ENCODE measurements at places on chromosomes 5 and 9.
A peak's percentile ranks its signal among the peaks of the same experiment; 100 is the strongest.

DNA sequence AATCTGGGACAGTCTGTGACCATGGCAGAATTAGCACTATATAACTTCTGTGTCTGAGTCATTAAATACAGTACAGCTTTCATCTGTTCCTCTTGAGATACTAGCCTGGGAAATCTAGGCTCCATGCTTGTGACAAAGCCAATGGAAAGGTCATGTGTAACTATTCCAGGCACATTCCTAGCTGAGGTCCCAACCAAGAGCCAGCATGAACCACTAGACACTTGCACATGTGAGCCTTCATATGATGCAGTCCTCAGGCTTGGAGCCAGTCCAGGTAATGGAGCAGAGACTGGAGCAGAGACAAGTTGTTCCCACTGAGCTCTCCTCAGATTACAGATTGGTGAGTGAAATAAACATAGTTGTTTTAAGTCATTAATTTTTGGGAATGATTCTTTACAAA is 412.4 kb upstream of the ZNF462 start:
- peak; percentile 11 for DNase-seq

DNA sequence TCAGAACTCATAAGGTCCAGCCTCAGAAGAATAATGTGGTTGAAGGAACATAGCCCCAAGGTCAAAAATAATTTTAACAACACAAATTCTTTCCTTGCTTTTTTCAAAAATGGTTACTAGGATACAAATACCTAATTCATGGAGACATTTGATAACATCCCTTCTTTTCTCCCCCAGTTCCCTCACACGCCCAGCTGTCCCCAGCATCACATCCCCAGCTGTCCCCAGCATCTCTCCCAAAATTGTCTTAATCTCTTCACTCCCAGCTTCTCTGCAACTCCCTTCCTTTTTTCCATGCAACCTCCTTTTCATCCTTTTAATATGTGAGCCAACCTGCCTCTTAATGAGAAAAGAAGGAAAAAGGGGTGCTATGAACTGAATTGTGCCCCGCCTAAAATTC is 77.8 kb downstream of the FSTL4 start:
- DNase-seq = no peak

DNA sequence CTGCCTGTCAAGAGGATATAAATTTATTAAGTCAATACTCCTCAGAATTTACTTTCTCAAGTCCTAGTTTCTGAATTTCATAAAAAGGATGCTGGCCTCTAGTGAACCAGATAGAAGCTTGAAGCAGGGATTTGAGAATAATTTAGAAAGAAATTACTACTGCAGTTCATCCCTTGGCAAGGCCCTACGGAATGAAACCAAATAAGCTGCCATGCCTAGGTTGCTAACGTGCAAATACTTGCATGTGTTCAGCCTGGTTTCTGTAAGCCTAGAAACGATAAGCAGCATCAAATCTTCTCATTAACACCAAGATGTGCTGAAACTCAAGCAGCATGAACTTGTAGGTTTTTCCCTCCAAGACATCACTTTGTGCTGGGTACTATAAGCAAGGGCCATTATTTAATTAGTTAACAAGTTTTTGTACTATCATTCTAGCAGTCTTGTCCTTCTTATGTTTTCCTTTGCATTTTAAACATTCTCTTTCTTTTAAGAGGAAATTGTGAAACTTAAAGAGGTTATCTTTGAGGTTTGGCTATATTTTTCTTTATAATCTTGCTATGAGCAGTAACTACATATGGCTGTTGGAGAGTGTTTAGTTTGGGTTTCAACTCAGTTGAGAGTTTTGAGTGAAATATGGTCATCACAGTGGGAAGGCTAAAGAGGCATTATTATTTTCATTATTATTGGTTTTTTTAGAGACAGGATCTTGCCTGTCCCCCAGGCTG is 71.8 kb downstream of the ADAMTSL1 start:
- no peak for DNase-seq

GRCh38 chr5:1208743-1209488 is 7.5 kb downstream of the SLC6A19 start:
- DNase-seq = no peak

- peak; percentile 60 for DNase-seq
Measured at GRCh38 chr5:147188200-147189108, 46.4 kb upstream of the STK32A start.

DNA sequence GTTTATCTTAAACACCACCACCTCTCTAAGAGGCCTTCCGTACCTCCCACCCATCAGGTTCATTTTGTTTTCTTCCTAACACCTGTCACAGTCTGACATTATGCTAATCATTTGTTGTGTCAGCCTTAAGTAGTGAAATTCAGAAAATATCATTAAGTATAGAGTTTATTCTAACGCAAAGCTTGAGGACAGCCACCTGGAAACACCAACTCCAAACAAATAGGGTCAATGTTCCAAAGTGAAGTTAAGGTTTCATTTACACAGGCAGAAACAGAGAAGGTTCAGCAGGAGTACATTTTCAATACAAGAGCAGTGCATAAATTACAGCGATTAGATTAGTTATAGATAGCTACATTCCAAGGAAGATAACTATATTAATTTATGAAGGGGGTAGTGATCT is 1.3 kb upstream of the SMC5 start:
- no peak for DNase-seq

DNA sequence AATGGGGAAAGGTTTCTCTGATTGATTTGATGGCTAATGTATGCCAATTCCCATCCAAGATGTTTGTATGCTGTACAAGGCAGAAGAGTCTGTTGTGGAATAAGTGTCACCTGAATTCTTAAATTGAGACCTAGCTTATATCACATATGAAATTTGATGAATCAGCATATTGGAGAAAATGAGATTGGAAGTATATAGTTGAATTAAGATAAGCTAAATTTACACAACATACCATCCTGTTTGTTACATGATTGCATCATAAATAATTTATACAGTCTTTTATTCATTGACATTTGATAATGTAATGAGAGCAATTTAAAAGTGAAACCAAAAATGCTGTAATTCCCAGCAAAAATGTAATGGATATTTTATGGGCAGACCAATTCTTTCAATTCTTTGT is 1.1 kb downstream of the CWC27 start:
- DNase-seq = no peak

DNA sequence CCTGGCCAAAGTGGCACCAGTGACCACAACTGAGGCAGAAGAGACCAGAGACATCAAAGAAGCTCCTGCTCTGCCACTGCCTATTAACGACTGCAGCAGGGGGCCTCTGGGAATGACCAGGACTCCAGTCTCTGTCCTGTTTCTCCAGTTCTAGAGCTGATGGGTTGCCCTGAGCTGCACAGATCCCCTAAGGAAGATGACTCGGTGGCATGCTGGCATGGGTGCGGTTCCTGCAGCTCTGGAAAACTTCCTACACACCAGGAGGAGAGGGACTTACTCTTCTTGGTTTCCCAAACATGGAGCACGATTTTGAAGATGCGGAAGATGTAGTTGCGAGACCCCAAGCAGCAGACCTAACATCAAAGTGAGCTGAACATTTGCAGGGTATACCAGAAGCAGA is 2.7 kb downstream of the SLIT3 start:
- DNase-seq = no peak

DNA sequence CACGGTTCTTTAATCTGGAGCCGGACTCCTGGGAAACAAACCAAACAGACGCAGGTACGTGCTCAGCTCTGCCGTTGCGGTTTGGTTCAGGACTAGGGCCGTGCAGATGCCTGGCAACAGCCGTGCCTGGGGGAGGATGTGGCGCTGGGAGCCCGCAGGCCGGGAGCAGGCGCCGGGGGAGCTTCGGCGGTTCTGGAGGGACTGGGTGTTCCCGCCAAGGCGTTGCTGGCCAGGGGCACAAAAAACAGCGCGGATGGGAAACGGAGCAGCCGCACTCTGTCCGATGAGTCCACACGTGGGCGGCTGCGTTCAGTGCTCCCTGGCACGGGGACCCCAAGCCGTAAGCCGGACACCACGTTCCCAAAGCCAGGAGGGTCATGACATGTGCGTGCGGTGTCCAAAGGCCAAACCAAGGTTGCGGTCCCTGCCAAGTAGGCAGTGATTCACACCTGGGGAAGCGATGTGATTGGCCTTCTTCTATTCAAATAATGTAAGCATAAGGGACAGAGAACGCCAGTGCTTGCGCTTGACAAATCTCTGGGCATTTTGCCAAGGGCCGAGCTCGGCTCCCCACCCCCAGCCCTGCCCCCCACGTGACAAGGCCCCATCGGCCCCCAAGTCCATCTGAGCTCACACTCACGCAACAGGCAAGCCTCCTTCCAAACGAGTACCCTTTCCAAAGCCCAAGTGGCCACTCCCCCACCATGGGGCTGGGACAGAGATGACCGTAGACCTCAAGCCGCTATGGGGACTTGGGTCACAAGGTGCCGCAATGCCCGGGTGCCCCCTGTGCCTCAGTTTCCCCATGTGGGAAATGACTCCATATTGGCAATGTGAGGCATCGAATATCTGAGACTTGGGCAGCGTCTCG is 49.7 kb upstream of the NKD2 start:
- peak; percentile 55 for DNase-seq

DNA sequence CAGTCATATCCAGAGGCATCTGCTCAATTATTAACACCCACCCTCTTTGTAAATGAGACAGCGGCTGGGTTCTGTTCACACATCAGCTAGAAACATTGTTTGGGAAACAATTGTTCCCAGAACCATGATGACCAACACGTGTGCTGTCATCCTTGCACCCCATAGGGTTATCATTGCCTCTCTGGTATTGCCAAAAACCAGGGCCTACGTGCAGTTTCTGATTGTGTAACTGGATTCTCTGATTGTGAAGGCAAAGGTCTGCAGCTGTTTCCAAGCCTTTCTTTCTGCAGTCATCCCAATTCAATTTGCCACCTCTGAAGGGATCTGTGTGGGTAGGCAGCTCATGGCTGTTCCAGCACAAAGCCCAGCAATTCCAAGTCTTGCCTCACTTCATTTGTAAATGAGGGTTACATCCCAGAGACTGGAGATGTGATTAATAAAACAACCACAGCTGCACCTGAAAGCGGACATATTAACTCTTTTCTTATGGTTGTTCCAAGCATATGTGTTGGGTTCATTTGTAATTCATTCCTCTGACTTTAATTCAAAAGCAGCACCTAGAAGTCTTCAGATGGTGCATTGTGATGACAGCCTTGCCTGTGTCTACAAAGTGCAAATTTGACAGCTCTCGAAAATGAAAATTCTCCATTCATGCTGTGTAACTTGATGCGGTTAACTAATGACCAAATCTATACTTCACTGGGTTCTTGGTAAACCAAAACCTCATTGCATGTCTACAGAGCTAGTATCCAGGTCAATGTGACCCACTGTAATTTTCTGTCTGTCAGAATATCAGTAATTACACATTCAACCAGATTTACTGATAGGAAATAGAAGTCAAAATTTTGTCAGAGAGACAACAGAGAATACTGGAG is 66.6 kb downstream of the YIPF5 start:
- DNase-seq = no peak

DNA sequence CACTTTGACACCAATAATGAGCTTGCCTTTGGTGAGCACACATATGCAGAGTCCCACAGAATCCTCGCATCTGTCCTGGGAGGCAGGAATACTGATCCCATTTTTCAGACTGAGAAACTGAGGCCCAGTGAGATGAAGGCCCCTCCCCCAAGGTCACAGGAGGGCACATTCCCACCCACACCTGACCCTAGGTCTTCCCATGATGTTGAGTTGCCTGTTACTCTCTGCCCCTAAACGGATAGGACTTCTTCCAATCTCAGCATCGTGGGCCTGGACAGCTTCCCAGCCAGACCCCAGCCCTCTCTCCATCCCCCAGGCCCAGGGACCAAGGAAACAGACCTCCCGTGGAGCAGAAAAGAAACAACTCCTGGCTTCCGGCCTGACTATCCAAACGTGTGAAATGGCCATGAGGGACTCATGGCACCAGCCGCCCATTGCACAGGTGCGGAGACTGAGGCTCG is 877 bp downstream of the SH3GLB2 start:
- no peak for DNase-seq

- no peak for DNase-seq
Measured at GRCh38 chr5:164784230-164784629, 1278.8 kb downstream of the MAT2B start.

GRCh38 chr5:9239626-9240025 is 306.2 kb downstream of the SEMA5A start:
- DNase-seq = peak; percentile 35

DNA sequence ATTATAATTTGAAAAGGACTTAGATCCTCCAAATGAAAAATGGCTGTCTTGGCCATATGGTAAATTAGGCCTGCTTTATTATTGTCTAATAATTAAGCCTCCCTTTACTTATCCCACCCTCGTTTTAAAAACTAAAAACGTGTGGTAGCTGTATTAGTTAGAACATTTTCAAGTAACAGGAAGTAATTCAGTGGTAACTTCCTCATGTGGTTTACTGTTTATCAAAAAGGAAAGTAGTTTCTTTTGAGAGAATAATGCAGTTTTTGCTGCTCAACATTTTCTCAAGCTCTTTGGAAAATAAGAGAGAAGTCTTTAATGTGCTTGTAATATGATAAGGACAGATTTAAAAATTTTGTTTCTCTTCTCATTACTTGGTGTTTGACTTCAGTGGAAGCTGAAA is 26.0 kb downstream of the ZCCHC7 start:
- no peak for DNase-seq

DNA sequence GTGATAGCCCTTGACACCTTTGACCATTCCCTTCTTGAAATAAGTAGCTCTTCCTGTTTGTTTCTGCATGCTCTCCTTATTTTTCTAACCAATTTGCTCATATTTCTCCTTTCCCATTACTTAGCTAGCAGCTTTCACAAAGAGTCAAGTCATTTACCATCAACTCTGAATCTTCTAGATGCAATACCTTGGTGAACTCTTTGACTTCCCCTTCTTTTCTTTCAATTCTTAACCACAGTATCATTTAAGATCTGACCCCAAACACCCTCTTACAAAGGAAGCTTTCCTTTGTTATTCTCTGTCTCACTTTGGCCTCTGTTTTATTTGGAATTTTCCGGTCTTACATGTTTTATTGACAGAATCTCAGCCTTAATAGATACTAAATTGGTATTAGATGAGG is 14.0 kb downstream of the NFX1 start:
- no peak for DNase-seq

- DNase-seq = no peak
Measured at GRCh38 chr5:155189981-155190380, 176.4 kb downstream of the KIF4B start.

DNA sequence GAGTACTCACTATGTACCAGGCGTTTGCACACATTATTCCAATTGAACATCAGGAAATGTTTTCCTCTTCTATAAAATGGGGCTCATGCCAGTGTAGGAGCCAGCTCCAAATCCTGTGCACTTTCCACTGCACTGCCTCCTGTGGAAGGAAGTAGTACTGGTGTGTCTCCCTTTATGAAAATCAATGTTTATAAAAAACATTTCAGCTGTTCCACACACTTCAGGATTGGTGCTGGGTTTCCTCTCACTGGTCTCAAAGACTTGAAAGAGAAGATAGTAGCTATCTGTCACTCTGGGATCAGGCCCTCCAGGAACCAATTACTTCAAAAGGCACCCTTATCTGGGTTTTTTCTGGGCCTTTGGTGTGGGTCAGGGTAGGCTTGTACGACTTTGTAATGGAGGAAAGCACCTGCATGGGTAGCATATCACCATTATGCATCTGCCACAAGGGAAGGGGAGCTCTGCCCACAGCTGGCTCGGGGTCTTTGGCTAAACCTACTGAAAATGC is 32.5 kb downstream of the RAB14 start:
- DNase-seq = no peak

All from fibroblast of skin of right biceps (primary cell).